Activated T-cell treated with anti-CD3 and anti-CD28 coated beads for 1 hour (primary cell): ENCODE measurements at places on chromosomes 13 and 19.
A peak's percentile ranks its signal among the peaks of the same experiment; 100 is the strongest.

- no peak for DNase-seq
Measured at GRCh38 chr13:28471421-28471820, 23.5 kb downstream of the FLT1 start.

GRCh38 chr13:106471957-106472543, 63.4 kb downstream of the EFNB2 start:
- DNase-seq = no peak

GRCh38 chr13:79990048-79990447, 350.9 kb downstream of the SPRY2 start:
- DNase-seq = no peak

DNA sequence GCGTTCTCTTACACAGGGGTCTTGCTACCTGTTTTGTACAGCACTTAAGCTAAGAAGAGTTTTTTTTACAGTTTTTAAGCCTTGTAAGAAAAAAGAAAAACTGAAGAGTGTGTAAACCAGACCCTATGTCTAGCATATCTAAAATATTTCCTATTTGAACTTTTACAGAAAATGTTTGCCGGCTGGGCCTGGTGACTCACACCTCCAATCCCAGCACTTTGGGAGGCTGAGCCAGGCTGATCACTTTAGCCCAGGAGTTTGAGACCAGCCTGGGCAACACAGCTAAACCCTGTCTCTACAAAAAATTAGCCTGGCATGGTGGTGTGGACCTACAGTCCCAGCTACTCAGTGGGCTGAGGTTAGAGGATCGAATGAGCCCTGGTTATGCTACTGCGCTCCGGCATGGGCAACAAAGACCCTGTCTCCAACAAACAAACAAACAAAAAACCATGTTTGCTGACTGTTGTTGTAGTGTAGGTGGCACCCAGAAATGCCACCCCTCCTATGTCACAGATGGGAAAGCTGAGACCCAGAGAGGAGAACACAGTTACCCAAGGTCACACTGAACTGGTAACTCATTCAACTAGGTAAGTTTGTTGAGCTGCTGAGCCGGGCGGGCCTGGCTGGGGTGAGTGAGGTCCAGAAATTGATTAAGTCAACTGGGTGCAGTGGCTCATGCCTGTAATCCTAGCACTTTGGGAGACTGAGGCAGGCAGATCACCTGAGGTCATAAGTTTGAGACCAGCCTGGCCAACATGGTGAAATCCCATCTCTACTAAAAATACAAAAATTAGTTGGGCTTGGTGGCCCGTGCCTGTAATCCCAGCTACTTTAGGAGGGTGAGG, 1.9 kb upstream of the VASP start:
- no peak for DNase-seq

DNA sequence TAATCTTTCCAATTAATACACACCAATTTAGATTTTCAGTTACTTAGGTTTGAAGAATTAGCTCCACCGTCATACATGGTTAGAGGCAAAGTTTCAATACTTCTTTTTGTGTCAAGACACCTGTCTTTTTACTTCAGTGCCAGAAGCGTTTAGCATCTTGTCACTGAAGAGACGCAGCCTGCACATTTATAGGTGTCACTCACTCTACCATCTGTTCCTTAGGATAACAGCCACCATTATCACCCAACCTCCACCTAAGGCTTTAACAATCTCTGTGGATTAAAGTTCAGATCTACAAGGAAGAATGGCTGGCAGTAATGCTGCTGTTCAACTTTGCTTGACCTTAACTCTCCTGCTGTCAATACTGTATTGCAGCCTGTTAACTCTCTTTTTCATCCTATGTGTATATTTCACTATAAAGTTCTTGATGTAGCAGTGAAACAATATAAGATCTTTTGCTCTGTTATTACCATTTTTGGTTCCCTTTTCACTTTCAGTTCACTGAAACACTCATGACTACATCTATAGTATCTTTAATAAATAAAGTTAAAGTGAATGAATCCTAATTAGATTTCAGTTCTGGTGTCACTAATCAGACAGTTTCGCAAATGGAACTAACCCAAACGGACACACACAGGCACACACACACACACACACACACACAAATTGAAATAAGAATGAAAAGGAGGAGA, 435.6 kb downstream of the PCDH9 start:
- no peak for DNase-seq

DNA sequence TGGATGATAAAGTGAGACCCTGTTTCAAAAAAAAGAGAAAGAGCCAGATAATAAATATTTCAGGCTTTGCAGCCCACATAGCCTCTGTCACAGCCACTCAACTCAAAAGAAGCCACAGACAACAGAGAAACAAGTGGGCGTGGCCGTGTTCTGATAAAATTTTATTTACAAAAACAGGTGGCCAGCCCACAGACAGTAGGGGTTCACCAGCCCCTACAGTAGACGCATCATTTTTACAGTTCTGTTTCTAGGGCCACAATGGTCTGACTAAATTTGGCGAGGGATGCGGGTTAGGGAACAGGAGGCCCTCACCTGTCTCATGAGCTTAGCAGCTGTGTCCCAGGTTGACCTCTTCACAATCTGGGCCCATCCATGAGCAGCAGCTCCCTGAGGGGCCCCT, 59.5 kb downstream of the ARHGEF18 start:
- DNase-seq = no peak

- DNase-seq = peak; percentile 15
Measured at GRCh38 chr13:28819735-28820098, 422 bp upstream of the MTUS2 start.

GRCh38 chr13:93476175-93476574, 249.6 kb downstream of the GPC6 start:
- no peak for DNase-seq

DNA sequence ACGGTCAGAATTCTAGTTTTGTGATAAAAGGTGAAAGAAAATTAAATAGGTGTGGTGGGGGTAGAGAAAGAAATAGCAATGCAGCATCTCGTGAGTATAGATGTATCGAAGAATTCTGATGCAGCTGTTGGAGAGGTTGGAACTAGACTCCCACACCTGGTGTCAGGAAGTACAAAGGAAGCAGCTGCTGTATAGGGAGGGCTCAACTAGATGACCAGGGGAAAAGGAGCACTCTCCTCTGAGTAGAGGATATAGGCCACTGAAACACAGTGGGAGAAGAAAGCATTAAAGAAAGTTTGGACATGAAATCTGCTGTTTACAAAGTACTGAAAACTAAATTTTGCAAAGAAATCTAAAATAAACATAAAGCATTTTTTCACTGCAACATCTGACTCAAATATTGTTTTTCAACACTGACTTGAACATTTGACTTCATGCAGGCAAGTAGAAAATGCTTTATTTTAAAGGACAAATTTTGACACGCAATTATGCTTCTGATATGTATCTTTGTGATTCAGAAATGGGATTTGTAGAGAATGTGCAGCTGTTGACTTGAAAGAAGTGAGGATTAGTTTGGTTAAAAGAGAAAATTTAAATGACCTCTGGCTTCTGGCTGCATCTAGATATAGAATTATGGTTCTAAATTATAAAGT, 82.2 kb downstream of the MIPEP start:
- no peak for DNase-seq

- no peak for DNase-seq
Measured at GRCh38 chr13:91889641-91890040, 491.2 kb downstream of the GPC5 start.

DNA sequence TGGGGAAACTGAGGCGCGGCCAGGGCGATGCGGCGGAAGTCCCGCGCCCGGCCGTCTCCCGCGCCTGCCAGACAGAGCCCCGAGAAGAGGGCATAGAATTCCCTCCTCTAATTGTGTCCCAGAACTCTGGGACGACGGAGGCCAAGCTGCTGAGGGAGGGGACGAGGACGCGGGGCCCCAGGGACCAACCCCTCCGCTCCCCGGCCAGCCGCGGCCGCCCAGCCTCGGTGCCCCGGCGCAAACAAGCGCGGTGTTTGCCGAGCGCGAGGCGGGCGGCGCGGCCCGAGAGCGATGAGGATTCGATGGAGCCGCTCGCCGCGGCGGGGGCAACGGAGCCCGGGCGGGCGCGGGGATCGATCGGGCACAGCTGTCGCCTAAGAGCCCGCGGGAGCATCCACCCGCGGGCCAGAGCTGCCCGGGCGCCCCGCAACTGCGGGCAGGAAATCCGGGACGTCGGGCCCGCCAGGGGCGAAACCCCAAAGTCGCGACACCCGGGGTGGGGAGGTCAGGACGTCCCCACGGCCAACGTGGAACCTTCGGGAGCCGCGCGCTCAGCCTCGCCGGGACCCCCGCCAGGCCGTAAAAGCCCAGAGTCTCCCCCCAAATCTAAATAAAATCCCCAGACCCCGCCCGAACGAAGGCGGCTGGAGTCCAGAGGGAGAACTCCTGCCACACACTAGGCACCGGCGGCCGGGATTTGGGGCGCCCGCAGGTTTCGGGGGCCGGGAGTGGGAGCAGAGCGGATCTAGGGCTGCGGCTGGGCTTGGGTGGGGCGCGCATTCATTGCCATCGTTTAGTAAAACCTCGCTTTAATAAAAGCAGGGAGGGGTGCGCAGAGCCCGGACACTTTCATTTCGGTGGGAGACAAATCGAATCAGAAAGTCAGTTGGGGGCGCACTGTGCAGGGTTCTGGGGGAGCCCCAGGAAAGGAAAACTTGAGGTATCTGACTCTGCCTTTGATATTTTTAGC, 3.6 kb upstream of the ONECUT3 start:
- no peak for DNase-seq

GRCh38 chr19:1400281-1401137, 833 bp downstream of the GAMT start:
- DNase-seq = no peak

DNA sequence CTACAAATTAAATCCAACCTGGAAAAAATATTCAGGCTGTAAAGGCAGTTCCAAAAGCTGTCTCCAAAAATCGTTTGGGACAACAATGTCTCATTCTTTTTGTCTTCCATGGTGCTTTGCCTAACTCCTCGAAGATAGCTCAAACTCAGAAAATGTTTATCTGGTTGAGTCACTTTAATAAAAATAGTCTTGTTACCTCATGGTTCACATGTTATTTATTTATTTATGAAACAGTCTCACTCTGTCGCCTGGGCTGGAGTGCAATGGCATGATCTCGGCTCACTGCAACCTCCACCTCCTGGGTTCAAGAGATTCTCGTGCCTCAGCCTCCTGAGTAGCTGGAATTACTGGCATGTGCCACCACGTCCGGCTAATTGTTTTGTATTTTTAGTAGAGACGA, 4.9 kb upstream of the BRD4 start:
- DNase-seq = no peak

DNA sequence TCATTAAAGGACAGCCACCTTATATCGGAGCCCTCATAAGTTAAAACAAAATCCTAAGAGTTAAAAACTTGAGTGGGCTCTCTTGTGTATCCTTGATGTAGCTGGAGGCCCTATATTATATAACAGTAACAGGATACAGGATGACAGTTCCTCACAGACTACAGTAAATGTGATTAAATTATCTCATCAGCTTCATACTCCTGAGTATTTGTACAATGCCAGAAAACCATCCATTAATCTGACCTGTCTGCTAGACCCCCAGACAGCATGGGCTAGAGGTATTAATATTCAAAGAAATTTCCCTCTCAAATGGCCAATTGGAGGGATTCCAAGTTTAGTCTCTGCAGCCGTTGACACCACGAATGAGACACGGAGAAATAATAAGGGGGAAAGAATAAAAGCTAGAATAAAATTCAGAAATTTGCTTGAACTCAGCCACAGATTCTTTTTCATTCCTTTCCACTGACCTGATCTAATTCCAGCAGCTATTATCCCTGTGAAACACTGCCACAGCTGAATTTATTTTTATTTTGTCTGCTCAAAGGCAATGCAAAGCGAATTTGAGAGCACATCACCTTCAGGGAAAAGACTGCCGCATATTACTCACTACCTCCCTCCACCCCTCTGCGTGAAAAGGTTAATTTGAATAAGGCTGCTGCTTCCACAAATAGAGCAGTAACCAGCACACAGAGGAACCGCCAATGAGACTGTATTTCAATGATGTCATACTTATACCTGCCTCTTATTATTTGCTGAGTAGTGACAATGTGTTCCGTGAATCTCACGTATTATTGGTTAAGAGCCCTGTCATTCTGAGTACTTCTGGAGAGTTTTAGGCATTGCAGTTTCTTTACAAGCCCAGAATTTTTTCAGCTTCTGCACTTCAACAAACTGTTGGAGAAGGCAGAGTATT, 155.9 kb upstream of the KLF12 start:
- DNase-seq = no peak

DNA sequence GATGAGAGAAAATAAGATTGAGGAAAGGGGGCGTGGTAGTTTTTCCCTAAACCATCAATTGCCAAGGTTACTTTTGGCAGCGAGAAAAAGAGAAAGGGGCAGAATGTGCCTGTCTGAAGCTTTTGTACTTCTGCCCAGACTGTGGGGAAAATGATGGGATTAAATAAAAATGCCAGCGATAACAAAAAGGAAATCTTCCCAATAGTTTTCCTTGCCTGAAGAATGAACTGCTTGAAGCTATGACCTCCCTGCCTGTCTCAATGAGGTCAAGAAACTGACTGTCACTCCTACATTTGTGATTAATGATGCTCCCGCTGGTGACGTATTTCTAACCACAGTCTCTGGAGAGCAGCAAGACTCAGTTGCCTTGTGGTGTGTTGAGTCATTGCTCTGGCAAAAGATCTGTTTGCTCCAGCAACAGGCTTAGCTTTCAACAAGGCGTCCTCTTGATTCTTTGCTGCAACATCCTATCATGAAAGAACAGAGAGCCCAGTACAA, 1051.5 kb downstream of the DIAPH3 start:
- no peak for DNase-seq

DNA sequence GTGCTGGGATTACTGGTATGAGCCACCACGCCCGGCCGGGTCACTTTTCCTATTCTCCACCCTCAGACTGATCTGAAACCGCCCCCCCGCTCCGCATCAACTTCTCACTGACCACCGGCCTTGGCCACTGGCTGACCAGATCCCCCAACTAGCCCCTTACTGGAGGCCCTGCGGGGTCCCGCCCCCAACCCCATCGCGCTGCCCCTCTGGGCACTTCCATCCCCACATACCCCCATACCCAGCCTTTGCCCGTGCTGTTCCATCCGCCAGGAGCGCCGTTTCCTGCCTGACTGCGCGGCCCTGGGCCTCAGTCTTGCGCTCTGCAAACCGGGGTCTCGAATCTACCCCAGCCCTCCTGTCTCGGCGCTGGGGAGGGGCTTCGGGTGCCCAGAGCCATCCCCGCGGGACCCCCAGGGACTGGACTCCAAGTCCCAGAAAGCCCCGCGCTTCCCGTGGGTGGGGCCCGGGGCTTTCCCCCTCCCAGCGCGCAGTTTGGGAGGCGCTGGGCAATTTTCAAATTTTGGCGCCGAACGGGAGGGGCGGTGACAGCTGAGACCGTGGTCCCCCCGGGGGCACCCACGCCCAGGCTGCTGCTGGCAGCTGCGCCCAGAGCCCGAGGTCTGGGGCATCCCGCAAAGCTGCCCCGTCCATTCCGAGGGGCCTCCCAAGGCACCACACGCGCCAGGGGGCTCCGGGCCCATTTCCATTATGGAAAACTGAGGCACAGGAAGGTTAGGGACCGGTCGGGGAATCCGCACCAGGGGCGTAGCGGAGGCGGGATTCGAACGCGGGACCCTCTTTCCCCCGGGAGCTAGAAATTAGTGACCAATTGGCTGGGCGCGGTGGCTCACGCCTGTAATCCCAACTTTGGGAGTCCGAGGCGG, 5.2 kb upstream of the LMNB2 start:
- peak; percentile 45 for DNase-seq

- DNase-seq = no peak
Measured at GRCh38 chr19:1220976-1221903, 15.7 kb downstream of the STK11 start.

GRCh38 chr19:31535691-31536460, 186.6 kb upstream of the TSHZ3 start:
- no peak for DNase-seq

GRCh38 chr19:38394488-38394887, 6.0 kb downstream of the SPRED3 start:
- DNase-seq = peak; percentile 50
